ENCODE measurements at places on chromosomes 2 and 18.

DNA sequence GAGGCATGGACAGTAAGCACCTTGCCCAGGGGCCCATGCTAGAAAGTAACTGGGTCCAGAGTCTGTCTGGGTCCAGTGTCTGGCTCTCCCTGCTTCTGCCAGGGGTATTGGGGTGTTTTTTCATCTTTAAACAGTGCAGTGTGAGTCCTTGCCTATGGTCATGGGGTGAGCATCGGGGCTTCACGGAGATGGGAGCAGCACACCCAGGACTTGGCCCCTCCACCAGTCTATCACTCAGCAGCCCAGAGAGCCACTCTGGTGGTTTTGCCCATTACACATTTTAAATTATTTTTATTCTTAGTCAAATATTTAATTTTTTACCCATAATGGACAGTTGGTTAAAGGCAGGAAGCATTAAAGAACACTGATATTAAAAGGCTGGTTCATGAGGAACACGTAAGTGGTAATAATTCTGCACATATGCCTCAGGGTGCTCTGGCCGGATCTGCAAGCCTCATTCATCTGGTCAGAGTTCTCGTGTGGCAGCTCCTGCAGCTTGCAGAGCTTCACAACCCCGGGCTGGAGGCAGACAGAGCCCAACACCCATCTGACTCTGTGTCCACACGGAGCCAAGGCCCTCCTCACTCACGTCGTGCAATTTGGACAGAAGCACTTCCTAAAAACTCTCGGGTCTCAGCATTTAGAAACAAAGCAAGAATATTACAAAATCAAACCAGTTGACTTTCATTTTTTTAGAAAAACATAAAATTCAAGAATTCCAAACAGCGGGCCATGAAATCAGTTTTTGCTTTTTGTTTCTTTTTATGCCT is 204.1 kb downstream of the CTIF start:
- peak; percentile 95 for DNase-seq

- peak; percentile 48 for DNase-seq
These were observed 27.5 kb downstream of the PMAIP1 start for GRCh38 chr18:59927246-59927825.

- DNase-seq: no peak
These were observed 60.5 kb upstream of the TEX51 start for GRCh38 chr2:126837966-126838715.

GRCh38 chr2:133755480-133756300 is 187.4 kb upstream of the NCKAP5 start:
- DNase-seq: peak; percentile 97
